ENCODE measurements at places on chromosomes 2 and 18.

DNA sequence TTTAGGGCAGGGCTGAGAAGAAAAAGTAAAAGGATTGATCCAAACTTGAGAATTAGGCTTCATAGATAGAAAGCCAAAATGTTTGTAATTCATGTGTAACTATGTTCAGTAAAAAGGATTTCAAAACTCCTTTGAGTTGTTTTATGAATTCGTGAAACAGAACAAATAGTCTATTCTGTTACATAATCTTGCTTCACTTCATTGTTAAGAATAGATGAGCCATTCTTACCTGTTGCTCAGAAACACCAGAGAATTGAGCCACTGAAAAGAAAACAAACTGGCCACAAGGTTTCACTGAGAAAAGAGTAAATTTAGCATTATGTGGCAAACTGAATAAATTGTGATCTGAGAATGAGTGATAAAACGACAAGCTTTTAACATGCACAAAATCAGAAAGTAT is 4.5 kb upstream of the ITPRID2 start:
- H3K36me3 ChIP-seq = no peaks in the 10 kb centered on the region
- H3K4me1 ChIP-seq = peaks cover 4% of the 10 kb centered on the region
- H3K27me3 ChIP-seq = peaks cover 62% of the 10 kb centered on the region
- no peak overlapping the region for H3K4me3 ChIP-seq

- no peaks in the 10 kb centered on the region for H3K27me3 ChIP-seq
- no peak overlapping the region for H3K27ac ChIP-seq
- H3K4me3 ChIP-seq = no peak overlapping the region
- no peaks in the 10 kb centered on the region for H3K36me3 ChIP-seq
- no peaks in the 10 kb centered on the region for H3K4me1 ChIP-seq
- DNase-seq = no peak
Observed at GRCh38 chr2:22981785-22982184, 403.2 kb upstream of the KLHL29 start.

- peak overlapping the region; percentile 81 for H3K4me3 ChIP-seq
- H3K4me1 ChIP-seq = peaks cover 25% of the 10 kb centered on the region
- H3K27me3 ChIP-seq = peaks cover 61% of the 10 kb centered on the region
- H3K27ac ChIP-seq = peak overlapping the region; percentile 20
Observed at GRCh38 chr2:174342686-174343342, 8.1 kb downstream of the SP9 start.

DNA sequence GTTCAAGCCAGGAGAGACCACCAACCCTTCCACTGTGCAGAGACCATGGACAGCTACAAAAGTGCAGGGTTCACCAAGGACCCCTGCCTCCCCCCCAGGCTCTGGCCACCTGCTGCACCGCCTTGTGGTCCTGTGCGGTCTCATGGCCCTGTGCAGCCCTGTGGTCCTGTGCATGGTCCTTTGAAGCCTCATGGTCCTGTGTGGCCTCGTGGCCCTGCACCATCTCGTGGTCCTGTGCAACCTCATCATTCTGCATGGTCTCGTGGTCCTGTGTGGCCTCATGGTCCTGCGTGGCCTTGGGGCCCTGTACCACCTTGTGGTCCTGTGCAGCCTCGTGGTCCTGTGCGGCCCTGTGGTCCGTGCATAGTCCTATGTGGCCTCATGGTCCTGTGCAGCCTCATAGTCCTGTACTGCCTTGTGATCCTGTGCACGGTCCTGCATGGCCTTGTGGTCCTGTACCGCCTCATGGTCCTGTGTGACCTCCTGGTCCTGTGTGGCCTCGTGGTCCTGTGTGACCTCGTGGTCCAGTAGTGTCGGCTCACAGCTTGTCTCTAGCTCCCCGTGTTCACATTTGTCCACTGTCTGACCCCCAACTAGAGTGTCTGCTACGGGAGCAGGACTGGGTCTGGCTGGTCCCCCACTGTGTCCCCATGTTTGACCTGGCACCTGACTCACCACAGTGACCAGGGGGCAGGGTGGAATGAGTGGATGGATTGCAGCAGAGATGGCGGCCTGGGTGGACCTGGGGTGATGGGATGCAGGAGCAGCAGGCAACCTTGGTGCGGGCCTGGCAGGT is 20.0 kb upstream of the OTOS start:
- H3K27me3 ChIP-seq = peaks cover 33% of the 10 kb centered on the region
- H3K36me3 ChIP-seq = peaks cover 3% of the 10 kb centered on the region
- no peak overlapping the region for H3K4me3 ChIP-seq
- H3K4me1 ChIP-seq = no peaks in the 10 kb centered on the region
- no peak for DNase-seq
- no peak overlapping the region for H3K27ac ChIP-seq

DNA sequence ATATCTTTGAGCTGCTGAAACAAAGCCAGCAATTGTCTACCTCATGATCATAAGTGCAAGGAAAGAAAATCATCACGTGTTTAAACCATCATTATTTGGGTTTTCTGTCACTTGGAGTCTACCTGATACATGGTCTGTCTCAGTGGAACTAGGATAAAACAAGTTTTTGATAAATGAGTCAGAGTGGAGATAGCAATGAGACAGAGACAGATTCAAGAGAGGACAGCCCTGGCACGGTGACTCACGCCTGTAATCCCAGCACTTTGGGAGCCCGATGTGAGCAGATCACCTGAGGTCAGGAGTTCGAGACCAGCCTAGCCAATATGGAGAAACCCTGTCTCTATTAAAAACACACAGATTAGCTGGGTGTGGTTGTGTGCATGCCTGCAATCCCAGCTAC is 93.8 kb downstream of the PMAIP1 start:
- DNase-seq = no peak
- H3K4me1 ChIP-seq = no peaks in the 10 kb centered on the region
- no peak overlapping the region for H3K4me3 ChIP-seq
- no peak overlapping the region for H3K27ac ChIP-seq
- H3K36me3 ChIP-seq = no peaks in the 10 kb centered on the region
- peaks cover 49% of the 10 kb centered on the region for H3K27me3 ChIP-seq
